ENCODE measurements at places on chromosomes 5 and 9.

- no peak for DNase-seq
These were observed 578.4 kb downstream of the CCDC171 start for GRCh38 chr9:16131264-16131663.

GRCh38 chr5:108669462-108669861 is 78.2 kb upstream of the FER start:
- DNase-seq: no peak

GRCh38 chr5:137192293-137192743 is 306.8 kb downstream of the SPOCK1 start:
- no peak for DNase-seq

DNA sequence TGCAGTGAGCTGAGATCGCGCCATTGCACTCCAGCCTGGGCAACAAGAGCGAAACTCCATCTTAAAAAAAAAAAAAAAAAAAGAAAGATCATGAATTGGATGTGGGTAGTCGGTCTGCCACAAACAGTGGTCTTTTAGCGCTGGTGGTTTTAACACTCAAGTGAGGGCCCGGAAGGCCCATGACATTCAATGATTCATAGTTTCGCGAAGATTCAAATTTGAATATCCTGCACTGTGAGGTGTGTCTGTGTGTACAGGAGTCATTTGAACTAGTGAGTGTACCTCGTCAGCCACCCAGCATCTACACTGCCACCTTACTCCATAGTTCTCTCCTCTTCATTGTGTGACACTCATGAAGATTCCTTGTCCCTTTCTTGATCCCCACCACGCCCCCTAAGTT is 41.3 kb downstream of the CFAP77 start:
- DNase-seq: no peak

GRCh38 chr5:171520300-171521174 is 101.1 kb downstream of the FGF18 start:
- DNase-seq: no peak

DNA sequence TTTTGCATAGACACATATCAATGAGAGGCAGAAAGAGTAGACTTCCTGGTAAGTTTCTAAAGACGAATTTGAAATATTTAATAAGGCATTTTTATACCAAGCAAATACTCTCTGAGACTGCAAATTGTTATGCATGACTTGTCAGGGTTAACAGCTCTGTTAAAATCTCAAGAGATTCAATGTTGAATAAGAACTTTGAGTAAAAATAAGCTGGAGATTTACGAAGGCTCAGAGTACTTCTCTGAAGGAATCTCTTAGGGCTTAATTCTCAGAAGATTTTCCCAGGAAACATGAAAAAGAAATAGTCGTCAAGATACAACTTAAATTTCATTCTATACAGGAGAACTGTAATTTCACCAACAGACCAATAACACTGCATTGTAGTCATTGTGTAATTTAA is 259.4 kb downstream of the CDH18 start:
- DNase-seq: no peak

DNA sequence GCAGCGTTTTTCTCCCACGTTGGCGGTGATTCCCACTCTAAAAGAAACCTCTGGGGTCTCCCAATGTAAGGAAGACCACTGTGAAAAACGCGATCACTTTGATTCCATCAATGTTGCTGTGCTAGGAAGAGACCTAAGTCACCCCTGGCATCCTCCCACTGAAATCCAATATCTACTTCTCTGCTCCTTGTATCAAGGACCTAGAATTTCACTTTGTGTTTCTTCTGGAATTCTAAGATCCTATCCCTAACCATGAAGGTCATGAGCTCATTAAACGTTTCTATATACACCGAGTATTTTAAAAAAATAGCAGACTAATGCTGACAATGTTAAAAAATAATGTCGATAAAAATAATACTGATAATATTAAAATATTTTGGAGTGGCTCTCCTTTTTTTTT is 118.8 kb upstream of the MYO10 start:
- no peak for DNase-seq

GRCh38 chr9:15746905-15747304 is 194.1 kb downstream of the CCDC171 start:
- no peak for DNase-seq

DNA sequence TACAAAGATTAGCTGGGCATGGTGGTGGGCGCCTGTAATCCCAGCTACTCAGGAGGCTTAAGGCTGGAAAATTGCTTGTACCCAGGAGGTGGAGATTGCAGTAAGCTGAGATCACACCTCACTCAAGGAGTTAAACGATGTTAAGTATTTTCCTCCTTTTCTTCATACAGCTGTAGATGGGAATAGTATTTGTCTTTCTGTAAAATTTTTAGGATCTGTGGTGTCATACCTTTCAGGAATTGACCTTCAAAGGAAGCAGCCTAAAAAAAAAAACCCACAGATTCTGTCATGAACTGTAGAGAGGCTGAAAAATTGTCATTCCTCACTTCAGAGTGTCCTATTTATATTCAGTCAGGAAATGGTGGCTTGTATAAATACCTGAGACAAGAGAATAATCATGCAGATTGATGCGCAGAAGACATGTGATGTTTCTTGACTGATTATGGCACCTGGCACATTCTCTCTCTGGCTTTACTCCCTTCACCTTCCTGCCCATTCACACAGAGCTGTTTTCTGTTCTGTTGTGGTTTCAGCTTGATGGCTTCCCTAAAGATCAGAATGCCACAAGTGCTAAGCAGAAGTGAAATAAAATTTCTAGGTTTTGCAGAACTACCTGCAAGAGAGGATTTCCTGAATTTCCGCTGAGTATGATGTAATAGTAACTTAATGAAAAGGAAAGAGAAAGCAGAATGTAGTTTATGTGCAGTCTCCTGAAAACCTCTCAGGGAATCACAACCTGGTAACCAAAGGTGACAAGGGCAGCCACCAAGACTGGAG is 3.8 kb downstream of the IFNA1 start:
- no peak for DNase-seq

GRCh38 chr9:91534374-91534773 is 110.7 kb upstream of the NFIL3 start:
- DNase-seq: no peak

Measured in T-helper 17 cell (primary cell).